ENCODE measurements at places on chromosomes 12 and 14.

DNA sequence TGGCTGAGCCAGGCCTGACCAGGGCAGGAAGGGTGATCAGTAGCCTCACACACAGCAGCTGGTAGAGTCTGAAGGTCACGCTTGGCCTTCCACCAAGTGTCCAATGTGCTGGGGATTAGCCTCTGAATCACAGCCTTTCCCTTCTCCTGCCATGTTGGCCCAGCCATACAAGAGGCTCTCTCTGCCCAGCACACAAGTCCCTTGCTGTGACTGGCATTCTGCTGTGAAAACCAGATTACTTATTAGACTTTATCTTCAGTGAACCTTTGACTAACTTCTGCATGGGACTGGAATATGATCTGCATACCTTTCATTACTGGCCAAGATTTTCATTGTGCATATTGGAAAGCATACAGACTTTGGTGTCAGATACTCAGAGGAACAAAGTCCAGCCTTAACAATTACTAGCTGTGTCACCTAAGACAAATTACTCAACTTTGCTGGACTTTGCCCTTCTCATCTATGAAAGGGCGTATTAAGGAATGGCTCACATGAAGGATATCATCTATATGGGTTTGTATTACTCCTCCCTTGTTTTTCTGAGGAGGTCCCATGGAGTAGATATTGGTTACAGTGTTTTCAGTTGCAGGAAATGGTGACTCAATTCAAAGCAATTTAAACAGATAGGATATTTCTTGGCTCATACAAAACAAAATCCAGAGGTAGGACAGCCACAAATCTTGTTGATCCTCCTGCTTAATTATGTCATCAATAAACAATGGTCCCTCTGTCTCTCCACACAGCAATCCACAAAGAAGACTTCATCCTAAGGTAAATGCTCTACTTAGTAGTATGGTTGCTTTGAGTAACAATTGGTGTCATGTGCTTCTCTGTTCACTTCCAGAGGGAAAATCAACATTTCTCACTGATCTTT is 99.6 kb downstream of the DYRK2 start:
- no peak for DNase-seq

- no peak for DNase-seq
These were observed 29.4 kb downstream of the PLEKHA5 start for GRCh38 chr12:19158923-19159322.

DNA sequence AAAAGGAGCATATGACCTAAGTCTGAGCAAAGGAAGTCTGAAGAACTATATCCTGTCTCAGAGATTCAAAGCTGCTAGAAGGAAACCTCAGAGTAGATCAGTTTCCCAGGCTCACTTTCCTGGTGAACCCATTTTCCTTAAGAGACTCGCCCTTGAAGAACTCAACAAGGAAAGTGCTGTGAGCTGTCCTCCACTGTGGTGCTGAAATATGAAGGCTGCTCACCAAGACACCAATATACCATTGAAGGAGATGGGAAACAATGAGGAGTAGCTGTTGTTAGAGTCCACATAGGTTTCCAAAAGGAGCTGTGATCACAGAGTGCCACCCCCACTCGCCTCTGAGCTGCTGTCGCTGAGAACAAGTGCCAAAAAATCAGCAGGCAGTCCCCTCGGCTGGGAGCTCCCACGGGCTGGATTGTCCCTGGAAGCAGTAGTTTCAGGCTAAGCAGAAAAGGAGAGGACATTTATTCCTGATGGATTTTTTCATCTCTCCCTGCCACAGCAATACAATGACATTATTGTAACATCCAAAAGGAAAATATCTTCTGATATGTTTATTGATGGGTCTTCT is 282.1 kb downstream of the RPS29 start:
- DNase-seq: no peak

- DNase-seq: no peak
These were observed 148.5 kb upstream of the SEL1L start for GRCh38 chr14:81682134-81682533.

DNA sequence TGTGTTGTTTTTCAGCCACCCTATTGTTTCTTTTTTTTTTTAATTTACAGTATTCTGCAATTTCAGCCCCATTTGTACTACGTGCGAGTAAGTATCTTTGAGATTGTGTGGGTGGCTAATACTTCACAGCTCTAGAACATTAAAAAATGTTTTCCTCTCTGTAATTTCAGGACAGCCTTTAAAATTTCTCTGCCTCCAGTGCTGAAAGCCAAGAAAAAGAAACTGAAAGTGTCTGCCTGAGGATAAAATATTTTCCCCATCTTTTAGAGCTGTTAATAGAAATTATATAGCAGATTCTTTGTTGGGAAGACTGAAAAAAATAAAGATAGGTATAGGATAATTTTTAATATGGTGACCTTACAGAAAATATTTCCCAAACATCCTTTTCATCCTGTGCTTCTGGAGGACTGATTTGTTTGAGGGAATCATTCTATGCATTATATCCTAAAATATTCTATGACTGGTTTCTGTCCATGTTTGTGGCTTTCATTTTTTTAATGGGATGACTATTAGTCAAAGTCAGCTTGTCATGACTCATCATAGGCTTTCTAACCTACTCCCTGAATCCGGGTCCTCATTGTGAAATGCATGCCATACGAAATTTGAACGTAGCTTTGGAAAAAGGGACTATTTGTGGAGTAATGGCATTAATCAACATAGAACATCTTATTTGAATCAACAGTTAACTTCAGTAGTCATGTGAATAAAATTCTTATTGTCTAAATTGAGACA is 10.8 kb upstream of the TCTN2 start:
- DNase-seq: no peak

DNA sequence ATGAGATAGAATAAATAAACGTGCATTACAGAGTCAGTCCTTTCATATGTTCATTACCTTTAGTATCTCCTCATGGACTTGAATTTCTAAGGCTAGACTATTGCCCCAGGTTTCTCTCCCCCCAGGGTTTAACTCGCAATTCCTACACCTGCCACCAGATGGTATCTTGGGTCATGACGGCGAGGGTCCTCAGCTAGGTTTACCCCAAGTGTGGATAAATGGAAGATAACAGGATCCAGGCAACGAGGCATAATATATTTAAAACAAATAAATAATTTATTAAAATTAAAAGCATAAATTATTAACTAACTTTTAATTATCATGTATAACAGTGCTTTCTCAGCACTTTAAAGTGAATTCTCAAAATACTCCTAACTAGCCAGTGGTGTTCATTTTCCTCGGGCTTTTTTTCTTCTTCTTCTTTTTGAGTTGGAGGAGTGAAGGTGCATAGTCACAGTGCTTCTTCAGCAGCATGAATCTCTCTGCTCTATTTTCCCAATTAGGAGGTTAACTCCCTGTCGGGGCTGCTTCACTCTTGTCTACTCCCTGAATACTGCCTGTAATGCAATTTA is 243.5 kb upstream of the CAND1 start:
- DNase-seq: peak; percentile 38

- no peak for DNase-seq
These were observed 258.6 kb upstream of the TMEM132C start for GRCh38 chr12:128008341-128008740.

DNA sequence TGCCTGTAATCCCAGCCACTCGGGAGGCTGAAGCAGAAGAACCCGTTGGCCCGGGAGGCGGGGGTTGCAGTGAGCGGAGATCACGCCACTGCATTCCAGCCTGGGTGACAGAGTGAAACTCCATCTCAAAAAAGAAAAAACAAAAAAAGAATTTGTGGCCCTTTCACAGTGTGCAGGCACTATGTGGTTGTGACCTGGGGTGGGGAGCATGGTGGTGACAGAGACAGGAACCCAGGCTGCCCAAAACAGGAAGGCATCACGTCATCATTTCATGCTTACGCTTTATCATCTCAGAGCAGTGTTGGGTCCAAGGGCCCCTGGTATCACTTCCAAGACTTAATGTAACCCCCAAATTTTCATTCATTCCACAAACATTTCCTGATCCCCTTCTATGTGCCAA is 175.7 kb upstream of the GSC start:
- peak; percentile 68 for DNase-seq

- no peak for DNase-seq
These were observed 17.6 kb downstream of the LACRT start for GRCh38 chr12:54616933-54617680.

DNA sequence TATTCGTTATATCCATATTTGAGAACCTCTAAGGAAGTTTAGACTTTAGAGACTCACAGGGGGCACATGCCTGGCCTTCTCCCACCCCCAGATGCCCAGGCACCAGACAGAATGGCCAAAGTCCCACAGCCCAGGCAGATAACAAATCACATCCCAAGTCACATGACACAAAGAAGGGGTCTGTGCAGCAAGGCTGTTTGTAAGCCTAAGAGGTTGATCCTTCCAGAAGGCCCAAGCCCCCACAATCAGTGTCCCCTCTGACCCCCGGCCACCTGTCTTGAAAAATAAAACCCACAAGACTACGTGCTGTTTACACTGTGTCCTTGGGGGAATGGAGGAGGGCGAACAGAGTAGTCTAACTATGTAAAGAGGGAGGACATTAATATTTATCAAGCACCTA is 5.1 kb downstream of the CTDSP2 start:
- DNase-seq: no peak

DNA sequence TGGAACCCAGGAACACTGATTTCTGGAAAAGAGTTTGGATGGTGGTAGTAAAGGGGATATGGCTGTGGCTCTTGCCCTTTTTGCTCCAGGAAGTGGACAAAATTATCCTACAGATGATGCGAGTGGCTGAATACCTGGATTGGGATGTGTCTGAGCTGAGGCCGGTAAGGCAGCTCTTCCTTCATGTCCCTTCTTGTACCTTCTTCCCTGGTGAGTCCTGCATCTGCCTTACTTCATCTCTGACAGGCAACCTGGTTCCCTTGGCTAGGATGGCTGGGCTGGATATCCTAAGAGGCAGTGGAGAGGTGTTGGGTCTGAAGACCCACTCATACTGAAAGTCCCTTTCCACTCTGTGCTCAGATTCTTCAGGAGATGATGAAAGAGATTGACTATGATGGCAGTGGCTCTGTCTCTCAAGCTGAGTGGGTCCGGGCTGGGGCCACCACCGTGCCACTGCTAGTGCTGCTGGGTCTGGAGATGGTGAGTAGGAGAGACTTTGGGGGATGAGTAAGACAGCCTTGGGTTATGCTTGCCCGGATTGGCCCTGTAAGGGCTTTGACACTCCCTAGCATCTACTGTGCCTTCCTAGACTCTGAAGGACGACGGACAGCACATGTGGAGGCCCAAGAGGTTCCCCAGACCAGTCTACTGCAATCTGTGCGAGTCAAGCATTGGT is 8.0 kb downstream of the DGKA start:
- no peak for DNase-seq

GRCh38 chr14:91021115-91021514 is 39.3 kb downstream of the RPS6KA5 start:
- no peak for DNase-seq

GRCh38 chr14:70785556-70785955 is 23.8 kb downstream of the MAP3K9 start:
- DNase-seq: no peak

DNA sequence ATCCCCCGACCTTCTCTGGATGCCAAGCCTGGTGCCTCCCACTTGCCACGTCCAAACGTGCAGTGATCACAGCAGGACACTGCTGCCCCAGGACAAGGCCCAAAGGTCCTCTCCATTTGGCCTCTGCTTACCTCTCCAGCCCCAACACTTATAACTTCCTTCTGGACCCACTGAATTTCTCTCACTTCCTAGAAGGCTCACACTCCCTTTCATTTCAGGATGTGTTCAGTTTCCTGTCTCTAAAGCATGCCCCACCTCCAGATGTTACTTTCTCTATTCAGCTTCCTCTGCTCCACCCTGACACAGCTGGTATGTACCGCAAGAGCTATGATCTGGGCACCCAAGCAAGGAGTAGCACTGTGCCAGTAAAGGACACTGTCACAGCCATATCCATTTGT is 33.0 kb downstream of the CDKL1 start:
- DNase-seq: peak; percentile 76

Data from CD4-positive, alpha-beta T cell treated with Interleukin-4 for 1 hour (primary cell).